Panc1 (cell line): ENCODE measurements at places on chromosomes 13 and 19.

GRCh38 chr13:101346161-101346560 is 70.1 kb downstream of the NALCN start:
- DNase-seq = no peak

DNA sequence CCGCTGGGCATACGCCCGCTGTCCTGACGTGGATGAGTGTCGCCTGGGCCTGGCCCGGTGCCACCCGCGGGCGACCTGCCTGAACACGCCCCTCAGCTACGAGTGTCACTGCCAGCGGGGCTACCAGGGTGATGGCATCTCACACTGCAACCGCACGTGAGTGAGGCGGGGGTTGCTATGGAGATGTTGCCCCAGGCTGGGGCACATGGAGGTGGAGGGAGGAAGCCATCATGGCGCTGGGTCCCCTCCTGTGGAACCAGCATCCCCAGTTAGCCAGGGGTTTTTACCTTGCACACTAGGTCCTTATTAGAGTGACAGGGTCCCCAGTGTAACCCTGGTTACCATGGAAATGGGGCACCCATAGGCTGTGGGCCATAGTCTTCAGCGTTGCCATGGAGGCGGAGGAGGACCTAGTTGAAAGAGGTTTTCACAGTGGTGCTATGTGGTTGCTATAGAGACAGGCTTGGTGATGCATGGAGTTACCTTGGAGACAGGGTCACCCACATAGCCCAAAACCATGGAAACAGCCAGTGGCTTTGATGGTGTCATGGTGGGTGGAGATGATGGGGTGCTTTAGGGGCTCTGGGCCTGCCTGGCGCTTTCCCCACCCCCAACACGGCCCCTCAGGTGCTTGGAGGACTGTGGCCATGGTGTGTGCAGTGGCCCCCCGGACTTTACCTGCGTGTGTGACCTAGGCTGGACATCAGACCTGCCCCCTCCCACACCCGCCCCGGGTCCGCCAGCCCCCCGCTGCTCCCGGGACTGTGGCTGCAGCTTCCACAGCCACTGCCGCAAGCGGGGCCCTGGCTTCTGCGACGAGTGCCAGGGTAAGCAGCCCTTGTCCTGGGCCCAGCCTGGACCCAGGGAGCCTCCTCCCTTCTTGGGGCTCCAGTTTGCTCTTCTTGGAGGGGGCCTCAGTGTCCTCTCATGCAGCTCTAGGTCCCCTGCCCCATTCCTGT is 27.1 kb downstream of the MEGF8 start:
- no peak for DNase-seq

DNA sequence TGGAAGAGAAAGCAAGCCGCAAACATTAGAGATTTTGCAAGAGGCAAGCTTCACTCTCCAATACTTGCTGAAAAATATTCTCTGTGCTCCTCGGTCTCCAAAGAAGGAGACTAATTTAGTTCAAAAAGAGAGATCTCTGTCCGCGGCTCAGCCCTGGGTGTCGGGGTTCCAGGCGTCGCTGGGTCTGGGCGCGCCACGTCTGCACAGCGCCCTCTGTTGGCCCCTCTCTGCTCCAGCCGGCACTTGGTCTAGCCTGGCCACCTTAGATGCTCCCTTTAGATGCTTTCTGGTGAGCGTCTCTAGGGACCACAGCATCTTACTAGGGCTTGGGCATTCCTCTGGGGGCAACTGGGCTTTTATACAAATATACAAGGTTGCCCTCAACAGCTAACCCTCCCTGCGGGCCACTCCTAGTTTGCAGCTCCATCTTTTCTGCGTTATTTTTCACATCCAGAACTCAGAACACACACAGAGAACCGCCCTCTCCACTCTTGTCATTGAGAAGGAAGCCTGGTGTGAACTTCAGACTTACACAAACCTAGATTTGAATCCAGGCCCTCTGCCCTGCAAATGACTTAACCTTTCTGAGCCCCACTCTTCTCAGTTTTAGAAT is 78.3 kb downstream of the CYSLTR2 start:
- no peak for DNase-seq

DNA sequence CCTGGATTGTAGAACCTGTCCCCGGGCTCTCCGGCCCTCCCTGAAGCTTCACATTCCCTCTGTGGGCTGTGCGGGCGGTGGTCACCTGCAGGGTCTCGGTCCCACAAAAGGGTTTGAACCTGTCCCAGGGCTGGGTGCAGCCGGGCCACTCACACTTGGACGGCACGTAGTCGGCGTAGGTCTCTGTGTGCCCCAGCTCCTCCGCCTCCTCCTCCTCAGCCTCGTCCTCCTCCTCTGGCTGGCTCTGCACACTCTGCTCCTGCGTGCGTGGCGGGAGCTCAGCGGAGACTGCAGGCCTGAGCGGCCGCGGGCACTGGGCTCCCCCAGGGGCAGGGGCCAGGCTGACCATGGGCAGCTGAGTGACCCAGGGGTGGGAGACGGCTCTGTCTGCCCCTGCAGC is 19.6 kb downstream of the GPX4 start:
- no peak for DNase-seq

GRCh38 chr19:32543115-32543900 is 37.7 kb upstream of the PDCD5 start:
- DNase-seq = no peak

DNA sequence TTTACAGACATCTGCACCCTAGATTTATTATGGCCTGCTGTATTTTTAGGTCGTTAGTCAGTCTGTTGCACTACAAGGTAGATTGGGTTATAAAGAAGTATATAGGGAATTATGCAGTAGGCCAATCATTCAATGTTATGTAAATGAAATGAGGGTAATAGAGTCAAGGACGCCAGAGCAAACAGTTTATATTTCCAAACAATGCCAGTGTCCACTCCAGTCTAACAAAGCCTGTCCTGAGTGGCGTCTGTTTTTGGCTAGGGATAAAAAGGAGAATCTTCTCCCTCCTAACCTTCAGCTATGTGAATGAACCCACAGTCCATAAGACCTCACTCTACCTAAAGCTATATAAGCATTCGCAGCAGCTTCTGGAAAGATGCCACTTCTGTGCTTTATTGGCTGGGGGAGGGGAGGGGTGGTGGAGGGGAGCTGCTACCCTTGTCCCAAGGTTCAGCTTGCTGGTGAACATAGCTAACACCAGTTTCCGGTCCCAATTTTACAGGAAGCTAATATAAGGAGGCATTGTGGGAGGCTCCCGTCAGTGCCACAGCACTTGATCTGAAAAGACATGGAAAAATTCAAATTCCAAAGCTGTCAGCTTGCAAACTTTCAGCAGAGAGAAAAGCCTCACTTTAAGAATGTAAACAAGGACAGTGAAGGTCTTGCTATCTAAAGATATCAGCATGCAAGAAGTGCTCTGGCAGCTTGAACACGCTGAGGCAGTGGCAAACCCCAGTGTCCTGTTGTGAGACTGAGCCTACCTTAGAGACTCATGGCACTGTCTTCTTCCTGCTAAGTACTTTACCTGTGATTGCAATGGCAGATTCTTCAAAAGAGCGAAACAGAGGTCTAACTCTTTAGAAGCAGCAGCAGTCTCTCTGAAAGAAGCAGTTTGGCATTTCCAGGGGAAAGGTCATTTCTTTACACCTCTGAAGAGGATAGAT is 369.9 kb downstream of the PCDH9 start:
- DNase-seq = no peak

DNA sequence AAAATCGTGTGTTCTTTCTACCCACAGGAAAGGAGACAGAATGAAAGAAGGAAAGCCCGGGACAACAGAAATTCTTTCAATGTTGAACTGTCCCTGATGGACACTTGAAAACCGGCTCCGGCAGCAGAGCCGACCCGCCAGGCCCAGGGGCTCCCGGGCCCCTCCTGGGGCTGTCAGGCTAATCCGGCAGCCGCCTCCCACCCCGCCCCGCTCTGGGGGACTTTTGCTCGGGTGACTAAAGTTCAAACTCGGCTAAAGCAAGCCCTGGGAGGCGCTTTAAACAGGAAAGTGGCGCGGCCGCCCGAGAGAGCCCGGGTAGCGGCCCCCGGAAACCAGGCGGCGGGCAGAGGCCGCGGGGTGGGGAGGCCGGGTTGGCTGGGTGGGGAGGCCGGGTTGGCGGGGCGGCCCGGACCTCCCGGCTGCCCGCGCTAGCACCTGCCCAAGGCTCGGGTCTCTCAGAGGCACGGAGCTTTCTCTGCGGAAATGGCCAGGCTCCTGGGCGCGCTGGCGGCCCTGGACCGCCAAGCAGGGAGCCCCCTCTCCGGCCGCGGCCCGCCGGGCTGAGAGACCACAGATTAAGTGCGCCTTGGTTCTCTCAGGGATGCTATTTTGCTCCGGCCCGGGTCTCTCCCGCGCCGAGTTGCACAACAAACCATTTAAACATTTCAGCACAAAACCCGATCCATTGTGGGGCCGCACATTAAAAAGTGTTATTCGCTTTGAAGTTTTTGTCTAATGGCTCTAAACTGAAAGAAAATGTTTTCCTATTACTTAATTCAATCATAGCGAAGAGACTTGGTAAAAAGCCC is 2.6 kb upstream of the GSX1 start:
- no peak for DNase-seq

DNA sequence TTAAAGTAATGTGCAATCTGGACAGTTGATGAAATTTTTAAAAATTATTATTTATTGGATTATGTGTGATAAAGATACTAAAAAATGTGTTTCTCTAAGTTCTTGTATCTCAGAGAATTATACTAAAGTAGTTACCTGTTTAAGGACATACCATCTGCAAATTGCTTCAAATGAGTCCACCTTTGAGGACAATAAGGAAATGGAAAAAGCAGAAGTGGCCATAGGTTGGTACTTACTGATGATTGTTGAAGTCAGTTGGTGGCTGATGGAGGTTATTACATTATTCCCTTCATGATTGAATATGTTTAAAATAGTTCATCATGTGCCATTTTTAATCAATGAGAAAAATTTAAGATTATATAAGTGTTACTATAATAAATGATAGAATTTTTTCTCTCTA is 367.0 kb downstream of the MYO16 start:
- no peak for DNase-seq

GRCh38 chr19:39507715-39508364 is 7.1 kb upstream of the SELENOV start:
- DNase-seq = no peak

DNA sequence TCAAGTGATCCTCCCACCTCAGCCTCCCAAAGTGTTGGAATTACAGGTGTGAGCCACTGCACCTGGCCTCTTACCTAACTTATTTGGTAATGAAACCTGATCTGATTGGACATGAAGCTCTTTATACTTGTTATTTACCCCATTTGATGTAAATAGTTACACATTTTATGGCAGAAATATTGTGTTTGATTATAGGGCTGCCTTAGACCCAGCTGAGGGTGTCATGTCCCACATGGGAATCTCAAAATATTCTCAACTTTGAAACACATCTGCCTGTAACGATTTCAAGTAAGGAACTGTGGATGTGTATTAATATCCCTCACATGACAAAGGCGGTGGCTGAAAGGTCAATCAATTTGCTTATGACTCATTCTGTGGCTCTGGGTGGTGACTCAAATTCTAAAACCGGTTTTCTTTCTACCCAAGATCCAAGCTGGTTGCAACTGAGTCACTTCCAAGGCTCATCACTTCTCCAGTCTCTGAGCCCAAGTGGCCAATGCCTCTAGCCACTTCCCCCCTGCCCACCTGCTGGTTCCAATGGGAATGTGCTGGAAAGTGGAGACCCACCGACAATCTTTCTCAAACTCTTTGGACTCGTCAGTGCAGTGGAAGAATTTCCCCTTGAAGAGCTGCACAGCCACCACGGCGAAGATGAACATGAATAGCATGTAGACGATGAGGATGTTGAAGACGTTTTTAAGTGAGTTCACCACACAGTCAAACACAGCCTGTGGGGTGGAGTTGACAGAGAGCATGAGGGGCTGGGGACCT is 110.9 kb downstream of the IER2 start:
- peak; percentile 82 for DNase-seq

GRCh38 chr13:23384111-23384510 is 49.4 kb downstream of the SACS start:
- DNase-seq = no peak

GRCh38 chr19:50510700-50511068 is 307 bp downstream of the JOSD2 start:
- no peak for DNase-seq

DNA sequence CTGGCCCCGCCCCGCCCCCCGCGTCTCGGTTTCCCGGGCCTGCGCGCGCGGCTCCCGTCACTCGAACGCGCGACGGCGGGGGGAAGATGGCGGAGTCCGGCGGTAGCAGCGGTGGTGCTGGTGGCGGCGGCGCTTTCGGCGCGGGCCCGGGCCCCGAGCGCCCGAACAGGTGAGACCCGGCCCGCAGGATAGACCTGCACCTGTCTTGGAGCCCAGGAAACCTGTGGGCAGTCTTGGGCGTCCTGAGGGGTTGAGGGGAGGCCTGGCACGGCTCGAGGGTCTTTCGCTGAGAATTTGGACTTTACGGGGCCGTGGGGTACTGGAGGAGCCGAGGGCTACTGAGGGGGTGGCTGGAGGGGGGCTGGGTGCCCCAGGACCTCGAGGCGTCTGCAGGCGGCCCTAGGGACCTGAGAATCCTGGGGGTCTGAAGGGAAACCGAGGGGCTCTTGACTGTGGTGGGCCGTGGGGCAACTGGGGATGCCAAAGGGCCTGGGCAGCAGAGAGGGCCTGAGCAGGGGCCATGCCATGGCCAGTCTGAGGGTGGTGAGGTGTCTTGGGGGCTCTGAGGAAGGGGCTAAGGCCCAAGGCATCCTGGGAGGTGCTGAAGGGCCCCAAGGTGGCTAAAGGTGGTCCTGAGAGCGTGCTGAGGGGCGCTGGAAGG is at the start of gene KLHL26:
TSS of gene KLHL26 (plus strand) at position 60 of the 661 bp plus-strand sequence. CDS start at position 87, 27 bp downstream.
- DNase-seq = no peak

- no peak for DNase-seq
Measured at GRCh38 chr13:24851546-24851945, 87.6 kb downstream of the RNF17 start.

GRCh38 chr19:7772752-7773291 is 9.8 kb downstream of the CLEC4M start:
- no peak for DNase-seq

GRCh38 chr13:31781064-31781463 is 41.7 kb downstream of the RXFP2 start:
- DNase-seq = no peak

DNA sequence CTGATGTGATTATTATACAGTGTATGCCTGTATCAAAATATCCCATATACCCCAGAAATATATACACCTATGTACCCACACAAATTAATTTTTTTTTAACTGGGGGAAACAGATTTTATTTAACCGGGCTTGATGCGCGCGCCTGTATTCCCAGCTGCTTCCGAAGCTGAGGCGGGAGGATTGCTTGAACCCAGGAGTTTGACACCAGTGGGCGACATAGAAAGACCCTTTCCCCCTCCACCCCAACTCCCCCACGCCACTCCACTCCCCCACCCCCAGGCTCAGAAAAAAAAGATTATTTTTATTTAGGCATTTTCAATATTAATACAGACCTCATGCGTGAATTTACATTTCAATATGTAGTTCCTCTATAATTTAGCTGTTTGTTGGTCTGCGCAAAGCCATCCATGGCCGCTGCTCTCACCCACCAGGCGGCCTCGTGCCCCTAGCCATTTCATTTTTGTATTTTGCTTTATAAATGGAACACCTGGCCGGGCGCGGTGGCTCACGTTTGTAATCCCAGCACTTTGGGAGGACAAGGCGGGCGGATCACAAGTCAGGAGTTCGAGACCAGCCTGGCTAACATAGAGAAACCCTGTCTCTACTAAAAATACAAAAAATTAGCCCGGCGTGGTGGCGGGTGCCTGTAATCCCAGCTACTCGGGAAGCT is 836 bp upstream of the VPS36 start:
- no peak for DNase-seq
